CD4-positive, alpha-beta T cell treated with Interferon gamma for 1 hour (primary cell): ENCODE measurements at places on chromosomes 13 and 19.

DNA sequence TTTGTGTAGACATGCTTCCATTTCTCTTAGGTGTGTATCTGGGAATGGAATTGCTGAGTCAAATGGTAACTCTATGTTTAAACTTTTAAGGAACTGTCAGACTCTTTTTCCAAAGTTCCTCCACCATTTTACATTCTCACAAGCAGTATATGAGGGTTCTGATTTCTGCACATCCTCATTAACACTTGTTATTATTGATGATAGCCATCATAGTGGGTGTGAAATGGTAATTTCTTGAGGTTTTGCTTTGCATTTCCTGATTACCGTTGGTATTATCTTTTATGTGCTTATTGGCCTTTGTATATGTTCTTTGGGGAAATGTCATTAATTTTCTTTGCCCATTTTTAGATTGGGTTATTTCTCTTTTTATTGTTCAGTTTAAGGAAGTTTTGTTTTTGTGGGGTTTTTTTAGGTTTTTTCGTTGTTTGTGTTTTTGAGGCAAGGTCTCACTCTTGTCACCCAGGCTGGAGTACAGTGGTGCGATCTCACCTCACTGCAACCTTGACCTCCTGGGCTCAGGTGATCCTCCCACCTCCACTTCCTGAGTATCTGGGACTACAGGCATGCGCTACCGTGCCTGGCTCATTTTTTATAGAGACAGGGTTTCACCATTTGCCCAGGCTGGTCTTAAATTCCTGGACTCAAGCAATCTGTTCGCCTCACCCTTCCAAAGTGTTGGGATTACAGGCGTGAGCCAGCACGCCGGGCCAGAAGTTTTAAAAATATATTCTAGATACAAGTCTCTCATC, 34.3 kb downstream of the NAA16 start:
- no peak for DNase-seq

DNA sequence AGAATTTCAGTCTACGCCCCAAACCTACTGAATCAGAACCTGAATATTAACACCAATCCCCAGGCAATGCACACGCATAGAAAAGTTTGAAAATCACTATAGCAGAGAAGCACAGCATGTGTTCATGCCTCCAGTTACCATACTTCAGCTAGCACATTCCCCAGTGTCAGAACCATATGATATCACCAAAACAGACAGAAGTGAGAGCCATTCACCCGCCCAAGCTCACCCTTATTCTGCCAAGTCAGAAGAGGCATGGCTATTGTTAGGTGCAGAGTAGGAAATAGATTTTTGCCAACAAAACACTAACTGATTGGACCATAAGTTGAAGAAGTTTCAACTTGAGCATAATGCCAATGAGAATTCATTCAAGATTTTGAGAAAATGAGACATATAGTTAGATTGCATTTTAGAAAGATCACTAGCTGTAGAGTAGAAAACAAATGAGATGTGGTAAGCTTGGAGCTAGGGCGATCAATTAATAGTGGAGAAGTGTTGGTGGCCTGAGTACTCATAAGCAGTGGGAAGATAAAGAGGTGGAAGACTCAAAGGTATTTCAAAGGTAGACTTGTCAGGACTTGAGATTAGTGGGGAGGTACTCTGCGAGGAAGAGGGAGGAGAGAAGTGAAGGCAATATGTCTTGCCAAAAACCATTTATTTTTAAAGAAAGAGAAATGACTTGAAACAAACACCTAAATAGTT, 492.4 kb downstream of the SUCLA2 start:
- no peak for DNase-seq

DNA sequence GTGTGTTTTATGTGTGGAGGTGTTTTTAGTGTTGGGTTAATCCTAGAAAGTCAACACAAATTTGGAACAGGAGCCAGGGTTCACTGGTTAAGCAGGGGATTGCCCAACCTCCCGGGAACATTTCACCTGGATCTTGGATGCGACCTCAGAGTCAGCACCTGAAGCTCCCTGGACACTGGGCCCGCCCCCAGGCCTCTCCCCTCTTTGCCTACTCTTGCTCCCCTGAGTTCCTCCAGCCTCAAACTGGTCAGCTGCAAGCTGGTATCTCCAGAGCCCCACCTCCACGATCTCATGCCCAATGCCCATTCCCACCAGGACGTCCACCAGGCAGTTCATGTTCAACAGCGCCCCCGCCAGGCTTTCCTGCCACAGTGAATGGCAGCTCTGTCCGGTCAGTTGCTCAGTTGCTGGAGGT, 9.7 kb downstream of the HSD17B14 start:
- DNase-seq = no peak

GRCh38 chr13:100305398-100305797, 216.5 kb downstream of the PCCA start:
- DNase-seq = no peak

GRCh38 chr19:14772995-14773394, 5.4 kb downstream of the ADGRE2 start:
- DNase-seq = no peak

- no peak for DNase-seq
These were observed 3.2 kb downstream of the NAPA start for GRCh38 chr19:47511681-47512080.

DNA sequence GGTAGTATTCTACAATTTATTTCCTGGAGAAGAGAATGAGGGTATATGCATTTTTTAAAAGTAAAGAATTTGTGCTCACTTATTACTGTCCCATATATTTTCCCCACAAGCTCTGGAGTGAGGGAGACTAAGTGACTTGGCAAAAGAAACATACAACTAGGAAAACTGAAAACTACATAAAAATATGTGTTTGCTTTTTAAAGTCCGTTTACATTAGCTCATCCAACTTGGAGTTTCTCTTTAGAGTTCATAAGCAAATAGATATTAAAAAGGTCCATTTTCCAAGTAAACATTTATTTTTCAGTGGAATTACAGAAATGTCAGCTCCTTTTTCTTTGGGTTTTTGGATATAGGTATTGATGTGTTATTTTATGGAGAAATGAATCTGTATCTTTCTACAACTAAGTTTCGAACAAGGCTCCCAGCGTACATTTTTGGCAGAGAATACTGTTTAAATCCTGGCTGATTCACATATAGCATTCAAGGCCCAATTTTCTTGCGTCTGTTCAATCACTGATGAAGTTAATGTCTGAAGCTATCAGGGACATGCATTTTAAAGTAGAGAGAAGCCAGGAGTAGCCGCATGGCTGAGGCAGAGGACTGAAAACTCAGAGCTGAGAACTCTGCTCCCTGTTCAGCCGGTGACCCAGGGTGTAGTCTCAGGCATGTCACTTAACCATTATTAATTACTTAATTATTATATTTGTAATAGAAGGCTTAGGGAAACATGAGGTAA, 729.4 kb downstream of the EFNB2 start:
- DNase-seq = no peak

- DNase-seq = no peak
These were observed 6.7 kb downstream of the TEX29 start for GRCh38 chr13:111326981-111327642.

GRCh38 chr19:1244693-1245451, 3.3 kb downstream of the ATP5F1D start:
- DNase-seq = no peak

- no peak for DNase-seq
These were observed 1.7 kb upstream of the ZNF446 start for GRCh38 chr19:58474291-58474996.

DNA sequence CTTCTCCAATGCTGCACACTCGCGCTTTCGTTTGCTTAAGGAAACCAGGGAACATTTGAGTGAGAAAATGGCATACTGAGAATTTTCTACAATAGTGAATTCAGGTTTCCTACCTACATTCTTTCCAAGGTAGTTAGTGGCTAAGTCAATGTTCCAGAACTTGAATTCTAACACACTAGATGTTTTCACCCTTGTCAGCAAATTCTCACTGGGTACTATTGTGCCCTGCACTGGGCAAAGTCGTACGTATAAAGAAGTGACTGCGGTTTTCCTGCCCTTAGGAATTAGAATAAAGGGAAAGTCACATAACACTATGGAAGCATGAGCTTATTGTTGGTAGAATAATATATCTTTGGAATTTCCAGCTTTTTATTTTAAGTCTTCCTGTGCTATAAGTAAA, 119.2 kb upstream of the TNFSF11 start:
- DNase-seq = no peak
